ENCODE measurements at places on chromosomes 5 and 9.

DNA sequence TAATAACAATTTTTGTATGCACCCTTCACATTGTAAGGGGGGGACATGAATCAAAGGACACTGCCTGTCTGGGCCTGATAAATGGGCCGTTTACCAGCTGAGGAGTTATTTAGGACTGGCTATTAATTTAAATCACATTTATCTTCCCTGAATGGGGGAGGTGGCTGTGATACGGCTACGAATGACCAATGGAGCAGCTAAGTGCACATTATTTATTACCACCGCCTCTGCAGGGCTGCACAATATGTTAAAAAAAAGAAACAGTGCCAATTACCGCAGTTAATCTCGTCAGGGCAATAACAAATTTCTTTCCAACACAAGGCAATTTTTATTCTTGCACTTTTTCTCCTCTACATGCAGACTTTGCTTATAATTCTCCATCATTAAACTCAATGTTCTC lies 318.4 kb downstream of the IRX2 start:
- no peak for DNase-seq

DNA sequence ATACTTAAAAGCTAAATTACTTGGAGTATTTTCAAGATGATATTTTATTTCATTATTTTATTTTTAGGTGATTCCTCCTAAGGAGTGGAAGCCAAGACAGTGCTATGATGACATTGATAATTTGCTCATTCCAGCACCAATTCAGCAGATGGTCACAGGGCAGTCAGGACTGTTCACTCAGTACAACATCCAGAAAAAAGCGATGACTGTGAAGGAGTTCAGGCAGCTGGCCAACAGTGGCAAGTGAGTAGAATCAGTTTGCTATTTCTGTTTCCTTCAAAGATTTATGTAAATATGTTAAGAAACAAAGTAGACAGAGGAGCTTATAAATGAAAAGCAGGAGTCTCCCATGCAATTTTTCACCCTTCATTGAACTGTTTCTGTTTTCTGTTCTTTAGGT lies 47.8 kb downstream of the KDM4C start:
- no peak for DNase-seq

GRCh38 chr9:116644091-116644688 lies 42.9 kb upstream of the TRIM32 start:
- DNase-seq, result no peak

- DNase-seq, result no peak
Observed at GRCh38 chr5:40660751-40661150, 19.0 kb upstream of the PTGER4 start.

- DNase-seq, result no peak
Observed at GRCh38 chr5:151181818-151182523, 24.4 kb upstream of the ANXA6 start.

DNA sequence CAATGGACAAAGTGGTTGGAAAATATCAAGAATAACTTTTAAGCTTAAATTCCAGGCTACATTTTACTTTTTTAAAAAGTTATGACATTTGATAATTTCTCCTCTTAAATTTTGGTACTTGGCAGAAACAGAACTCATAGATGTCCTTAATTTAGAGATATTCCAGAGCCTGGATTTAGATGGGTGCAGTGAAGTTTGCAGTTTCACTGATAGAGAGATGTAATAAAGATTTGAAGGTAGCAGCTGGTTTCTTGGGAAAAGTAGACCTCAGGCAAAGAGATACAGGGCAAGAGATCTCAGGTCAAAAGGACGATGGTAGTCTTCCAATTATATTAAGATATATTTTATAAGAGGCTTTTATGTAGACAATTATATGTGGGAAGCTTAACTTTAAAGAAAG lies 134.6 kb downstream of the ISL1 start:
- no peak for DNase-seq

- DNase-seq, result no peak
Observed at GRCh38 chr5:109479260-109479860, 69.6 kb upstream of the PJA2 start.

DNA sequence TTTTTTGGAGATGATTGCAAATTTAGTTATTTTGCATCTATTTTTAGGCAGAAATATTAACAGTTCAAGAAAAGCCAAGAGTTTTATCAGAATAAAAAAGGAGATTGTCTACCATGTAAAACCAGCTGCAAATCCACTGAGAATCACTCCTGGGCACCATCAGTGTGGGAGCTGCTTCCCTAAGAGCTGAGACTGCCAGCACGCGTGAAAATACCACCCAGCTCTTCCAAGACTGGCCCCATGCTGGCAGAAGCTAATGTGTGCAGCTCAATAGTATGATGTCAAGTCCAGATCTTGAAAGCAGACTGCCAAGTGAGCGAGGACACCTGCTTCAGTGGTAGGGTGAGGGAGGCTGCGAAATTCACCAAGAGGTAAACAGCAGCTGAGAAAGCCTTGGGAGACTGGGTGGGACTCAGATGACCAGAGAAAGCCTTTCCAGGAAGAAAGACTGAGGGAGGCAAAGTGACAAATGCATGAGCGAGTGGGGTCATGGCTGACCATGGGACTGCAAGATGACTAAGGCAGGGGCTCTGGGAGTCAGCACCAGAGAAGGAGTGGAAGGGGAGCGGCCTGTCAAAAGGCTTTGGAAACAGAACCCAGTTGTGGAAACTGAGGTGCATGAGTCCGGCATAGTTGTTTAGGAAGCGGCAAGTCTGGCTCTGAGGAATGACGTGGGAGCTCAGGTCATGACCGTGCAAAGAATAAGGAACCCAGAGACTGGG lies 200.9 kb downstream of the GADD45G start:
- no peak for DNase-seq

- DNase-seq, result no peak
Observed at GRCh38 chr5:172886974-172887501, 53.0 kb downstream of the ERGIC1 start.

GRCh38 chr5:123047706-123048105 lies 11.2 kb upstream of the PPIC start:
- no peak for DNase-seq

DNA sequence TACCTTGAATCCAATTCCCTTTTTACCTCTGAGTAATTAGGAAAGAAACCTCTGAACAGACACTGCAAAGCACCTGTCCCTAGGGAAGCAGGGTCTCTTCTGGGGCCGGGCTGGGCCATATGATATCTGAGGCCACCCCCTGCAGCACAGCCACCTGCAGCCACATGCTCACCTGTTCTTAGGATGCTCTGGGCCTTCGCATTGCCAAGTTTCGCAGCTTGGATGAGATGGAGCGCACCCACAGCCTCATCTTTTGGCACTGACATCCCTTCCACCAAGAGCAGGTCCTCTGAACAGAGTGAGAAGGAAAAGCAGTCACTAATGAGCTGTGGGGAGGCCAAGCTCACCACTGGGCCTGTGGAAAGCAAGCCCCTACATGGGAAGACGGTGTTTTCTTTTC lies 27.3 kb downstream of the CLTA start:
- no peak for DNase-seq

DNA sequence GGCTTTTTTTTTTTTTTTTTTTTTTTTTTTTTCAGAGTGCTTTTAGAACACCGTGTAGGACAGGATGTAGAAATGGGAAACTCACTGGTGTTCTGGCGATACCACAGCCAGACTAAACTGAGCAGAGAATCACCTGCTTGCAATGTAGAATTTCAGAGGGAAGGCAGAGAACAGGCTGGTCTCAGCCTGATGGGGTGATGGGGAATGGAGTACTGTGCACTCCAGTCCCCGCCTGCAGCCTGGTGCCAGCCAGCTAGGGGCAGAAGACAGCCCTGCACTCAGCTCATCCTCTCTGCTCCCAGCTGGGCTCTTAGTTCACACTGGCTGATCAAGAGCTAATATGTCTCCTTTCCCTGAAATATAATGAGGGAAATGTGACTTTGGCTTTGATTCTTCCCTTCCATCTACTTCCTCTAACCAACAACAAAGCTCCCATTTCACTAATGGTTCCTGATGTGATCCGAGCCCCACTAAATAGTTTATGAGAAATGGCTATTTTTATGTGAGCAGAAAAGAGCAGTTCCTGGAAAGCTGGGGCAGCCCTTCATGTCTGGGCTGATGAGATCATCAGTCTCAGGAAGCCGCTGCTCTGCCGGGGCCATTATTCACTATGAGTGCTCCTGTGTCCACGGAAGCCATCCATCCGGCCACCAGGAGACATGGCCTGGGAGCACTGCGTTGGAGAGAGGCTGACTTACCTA lies 209.7 kb downstream of the GADD45G start:
- DNase-seq, result no peak

DNA sequence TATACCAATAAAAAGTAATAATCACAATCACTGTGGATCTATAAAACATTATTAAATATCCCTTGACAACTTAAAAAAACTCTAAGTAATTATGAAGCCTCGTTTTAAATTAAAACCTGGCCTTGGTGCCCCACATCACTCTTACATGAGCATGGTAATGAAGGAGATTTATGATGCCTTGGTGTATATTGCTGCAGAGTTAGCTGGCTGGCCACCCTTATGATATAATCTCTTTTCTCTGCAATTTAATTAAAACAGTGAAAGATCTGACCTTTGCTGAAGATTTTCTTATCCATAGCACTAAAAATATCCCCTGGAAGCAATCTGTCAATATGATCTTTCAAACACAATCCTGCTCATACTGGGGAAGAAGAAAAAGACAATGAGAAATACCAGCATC lies 48.8 kb upstream of the PCSK1 start:
- no peak for DNase-seq

DNA sequence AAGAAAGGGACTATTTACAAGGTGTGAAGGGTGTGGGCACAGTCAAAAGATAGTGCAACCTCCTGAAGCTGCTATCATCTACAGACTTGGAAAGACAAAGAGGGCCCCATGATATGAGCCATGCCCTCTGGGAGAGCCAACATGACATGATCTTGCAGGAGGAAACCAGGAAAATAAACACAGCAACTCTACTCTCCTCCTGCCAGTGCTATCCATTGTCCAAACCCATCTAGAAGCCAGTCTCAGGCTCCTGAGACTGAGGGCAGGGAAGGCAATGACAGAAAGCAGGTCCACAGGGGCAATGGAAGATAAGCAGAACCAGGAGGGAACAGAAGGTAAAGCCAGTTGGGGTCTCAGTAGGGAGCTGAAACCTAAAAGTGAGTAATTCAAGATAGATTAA lies 37.1 kb downstream of the PLPP1 start:
- DNase-seq, result no peak

DNA sequence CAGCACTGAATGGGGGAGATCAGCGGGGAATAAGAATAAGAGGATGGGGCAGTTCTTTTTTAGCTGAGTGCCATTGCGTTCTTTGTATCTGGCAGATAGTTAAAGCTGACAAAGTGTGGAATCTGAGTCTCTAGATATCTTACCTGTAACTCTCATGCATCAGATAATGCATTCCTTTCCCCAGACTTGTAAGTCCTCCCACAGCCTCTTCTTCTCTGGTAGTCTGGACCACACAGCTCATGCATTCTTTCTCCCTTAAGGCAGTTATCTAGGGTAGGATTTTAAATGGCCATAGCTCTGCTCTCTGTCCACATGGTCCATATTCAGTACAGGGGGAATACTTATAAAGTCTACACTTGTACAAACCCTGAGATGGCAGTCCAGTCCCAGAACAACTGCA lies 54.0 kb upstream of the FGF10 start:
- no peak for DNase-seq

- no peak for DNase-seq
Observed at GRCh38 chr9:8429768-8430167, 630.2 kb upstream of the DMAC1 start.

GRCh38 chr5:109388407-109388806 lies 21.4 kb downstream of the PJA2 start:
- no peak for DNase-seq

DNA sequence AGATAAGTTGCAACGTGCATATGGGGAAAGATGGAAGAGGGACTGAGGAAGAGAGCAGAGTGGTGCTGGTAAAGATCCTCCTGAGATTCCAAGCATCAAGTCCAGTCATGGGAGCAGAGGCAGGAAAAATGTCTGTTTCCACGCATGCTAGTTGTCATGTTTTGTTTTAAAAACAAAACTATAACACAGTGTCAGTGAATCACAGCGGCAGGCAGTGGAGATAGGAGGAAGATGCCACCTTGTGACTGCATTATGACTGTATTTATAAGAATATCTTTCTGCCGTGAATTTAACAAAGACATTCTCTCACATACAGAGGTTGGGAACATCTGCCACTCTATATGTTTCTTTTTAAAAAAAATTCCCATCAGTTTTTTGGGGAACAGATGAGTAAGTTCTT lies 3.7 kb upstream of the SVEP1 start:
- DNase-seq, result no peak

GRCh38 chr9:122218935-122219855 lies 9.6 kb downstream of the LHX6 start:
- DNase-seq, result no peak

- no peak for DNase-seq
Observed at GRCh38 chr5:140205216-140205615, 30.2 kb downstream of the CYSTM1 start.

GRCh38 chr5:158824241-158824882 lies 275.4 kb downstream of the EBF1 start:
- DNase-seq, result no peak

GRCh38 chr9:130045725-130046450 lies 2.9 kb upstream of the FNBP1 start:
- no peak for DNase-seq

All from Calu3 (cell line).